ENCODE measurements at places on chromosomes 16 and 17. TPM values are rescaled to one million over a fixed set of nuclear protein-coding genes. Genes with fewer than 3 reads are reported as not detected.

- peak; percentile 60 for DNase-seq
Observed at GRCh38 chr17:50239937-50240336, 34.3 kb upstream of the TMEM92 start.

The SMPD3 gene
- total RNA-seq = 0.31 TPM

The TAC4 gene
- total RNA-seq = 0.75 TPM

The KRT36 gene
- total RNA-seq = not detected

DNA sequence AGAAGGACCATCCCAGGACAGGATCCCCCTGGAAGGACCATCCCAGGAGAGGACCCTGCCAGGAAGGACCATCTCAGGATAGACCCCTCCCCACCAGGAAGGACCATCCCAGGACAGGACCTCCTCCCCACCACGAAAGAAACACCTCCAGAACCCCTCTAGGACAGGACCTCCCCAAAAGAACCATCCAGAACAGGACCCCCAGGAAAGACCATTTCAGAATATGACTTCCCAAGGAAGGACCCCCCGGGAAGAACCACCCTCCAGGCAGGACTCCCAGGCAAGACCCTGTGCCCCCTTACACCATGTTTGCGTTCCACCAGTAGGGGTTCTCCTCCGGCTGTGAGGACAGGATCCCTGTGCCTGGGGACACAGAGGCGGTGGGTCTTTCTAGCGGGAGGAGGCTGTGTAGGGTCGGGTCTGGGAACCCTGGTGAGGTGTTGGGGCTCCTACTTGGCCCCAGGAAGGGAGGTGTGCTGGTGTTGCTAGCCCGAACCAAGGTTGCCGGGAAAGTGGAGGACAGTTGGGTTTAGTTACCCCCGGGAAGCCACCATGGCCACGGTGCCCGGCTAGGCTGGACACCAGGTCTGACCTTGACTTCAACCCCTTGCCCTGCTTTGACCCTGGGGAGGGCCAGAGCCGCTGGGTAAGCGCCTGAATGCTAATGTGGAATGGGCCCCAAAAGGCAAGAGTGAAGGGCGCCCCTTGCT, 2.2 kb downstream of the NOTUM start:
- no peak for DNase-seq

The RNF43 gene
- total RNA-seq = 0.04 TPM

DNA sequence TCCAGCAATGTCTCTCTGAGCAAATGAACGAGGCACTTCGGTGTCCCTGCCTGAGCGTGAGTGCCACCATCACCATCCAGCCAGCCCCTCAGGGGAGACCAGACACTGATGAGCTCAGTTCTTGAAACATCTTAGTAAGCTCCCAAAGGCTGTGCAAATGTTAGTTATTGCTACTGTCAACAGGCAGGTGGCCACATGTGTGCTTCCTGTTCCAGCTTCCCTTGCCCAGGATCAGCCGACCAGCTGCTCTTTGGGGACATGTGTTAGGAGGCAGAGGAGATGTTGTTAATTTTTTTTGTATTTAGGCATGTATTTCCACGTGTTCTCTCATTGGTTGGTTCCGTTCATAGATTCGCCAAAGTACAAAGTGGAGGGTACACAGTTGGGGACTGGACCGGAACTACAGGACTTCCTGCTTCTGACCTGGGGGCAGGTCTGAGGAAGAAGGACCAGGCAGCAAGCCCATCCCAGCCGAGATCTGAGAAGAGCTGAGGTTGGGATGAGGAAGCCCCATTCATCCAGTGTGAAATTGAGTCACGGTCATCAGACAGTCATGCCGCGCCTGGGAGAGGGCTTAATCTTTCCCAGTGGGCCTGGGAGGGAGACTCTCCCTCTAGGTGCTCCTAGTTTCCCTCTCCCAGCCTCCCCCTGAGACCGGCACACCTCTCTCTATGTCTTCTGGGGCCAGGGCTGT, 3.8 kb downstream of the TTYH2 start:
- DNase-seq = peak; percentile 70

The CRYBA1 gene
- total RNA-seq = not detected

- DNase-seq = no peak
Observed at GRCh38 chr17:4475463-4475862, 23.2 kb upstream of the SPNS2 start.

GRCh38 chr17:81821147-81821546, 11.9 kb downstream of the MCRIP1 start:
- DNase-seq = no peak

DNA sequence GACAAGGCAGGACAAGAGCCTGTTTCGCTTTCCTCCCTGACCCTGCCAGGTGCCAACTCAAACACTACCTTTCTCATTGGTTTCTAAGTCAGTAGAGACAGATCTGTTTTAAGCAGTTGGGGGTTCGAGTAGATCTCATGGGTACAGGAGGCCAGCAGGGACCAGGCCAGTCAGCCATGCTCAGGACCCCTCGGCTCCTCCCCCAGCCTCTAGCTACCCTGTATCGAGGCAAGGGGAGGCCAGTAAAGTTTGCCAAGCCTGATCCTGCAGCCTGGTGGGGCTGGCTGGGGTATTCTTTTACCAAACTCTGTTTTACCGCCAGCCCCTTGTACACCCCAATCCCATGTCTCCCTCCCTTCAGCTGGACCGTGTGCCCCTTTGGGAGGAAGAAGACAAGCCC, 26.6 kb downstream of the OR1D5 start:
- DNase-seq = no peak

GRCh38 chr16:28504707-28505404, 1.8 kb downstream of the IL27 start:
- no peak for DNase-seq

GRCh38 chr16:83623892-83624291, 183.9 kb upstream of the HSBP1 start:
- no peak for DNase-seq

- DNase-seq = no peak
Observed at GRCh38 chr17:38910325-38910724, 15.1 kb upstream of the LASP1NB start.

The TPSB2 gene
- total RNA-seq = 0.89 TPM

The SGCA gene
- 265 TPM for total RNA-seq

Data from muscle of leg (tissue), 16 donors.